ENCODE measurements at places on chromosomes 3 and 15.

DNA sequence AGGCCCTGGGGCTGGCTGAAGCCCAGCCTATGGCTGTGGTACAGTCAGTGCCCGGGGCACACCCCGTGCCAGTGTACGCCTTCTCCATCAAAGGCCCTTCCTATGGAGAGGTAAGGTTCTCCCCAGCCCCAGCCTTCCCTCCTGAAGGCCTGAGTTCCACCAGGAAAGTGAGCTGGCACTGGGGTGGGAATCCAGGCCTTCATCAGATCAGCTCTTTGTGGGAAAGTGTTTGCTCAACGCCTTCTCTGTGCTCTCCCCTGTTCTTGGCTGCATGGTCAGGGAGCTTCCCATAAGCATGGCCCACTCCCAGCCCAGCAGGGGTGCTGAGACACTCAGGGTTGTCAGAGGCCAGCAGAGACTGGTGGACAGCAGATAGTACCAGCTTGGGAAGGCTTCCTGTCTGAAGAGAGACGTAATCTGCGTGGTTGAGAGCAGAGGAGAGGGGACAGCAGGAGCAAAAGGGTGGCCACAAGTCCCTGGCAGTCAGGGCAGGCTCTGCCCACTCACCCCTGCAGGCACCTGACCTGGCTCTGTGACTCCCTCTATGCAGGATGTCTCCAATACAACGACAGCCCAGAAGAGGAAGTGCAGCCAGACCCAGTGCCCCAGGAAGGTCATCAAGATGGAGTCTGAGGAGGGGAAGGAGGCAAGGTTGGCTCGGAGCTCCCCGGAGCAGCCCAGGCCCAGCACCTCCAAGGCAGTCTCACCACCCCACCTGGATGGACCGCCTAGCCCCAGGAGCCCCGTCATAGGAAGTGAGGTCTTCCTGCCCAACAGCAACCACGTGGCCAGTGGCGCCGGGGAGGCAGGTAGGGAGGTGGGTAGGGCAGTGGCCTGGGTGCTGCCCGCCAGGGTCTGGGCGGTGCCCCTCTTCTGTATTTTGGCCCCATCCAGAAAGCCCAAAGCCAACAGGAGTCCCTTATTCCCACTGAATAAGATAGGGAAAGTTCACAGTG, 38.4 kb downstream of the PML start:
- DNase-seq = no peak

DNA sequence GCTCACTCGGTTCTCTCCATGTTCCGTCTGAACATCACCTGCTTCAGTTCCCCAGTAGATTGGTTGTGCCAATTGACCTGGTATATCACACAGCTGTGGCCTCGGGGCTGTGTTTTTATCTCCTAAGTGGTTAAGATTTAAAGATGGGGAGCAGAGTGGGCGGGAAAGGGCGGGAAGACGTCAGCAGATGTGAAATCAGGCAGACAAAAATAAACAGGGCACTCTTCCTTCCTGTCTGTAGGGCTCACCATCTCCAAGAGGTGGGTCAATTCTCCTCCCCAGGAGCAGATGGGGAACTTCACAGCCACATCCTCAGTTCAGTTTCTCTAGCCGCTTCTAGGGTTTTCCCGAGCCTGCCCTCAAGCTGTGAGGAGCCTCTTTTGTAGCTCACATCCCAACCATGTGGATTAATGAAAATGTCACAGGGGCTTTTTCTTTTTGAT, 26.8 kb upstream of the LIMD1 start:
- no peak for DNase-seq

GRCh38 chr3:127182848-127183714, 9.8 kb upstream of the PRR23E start:
- DNase-seq = no peak

- no peak for DNase-seq
These were observed 104.0 kb upstream of the ATP10A start for GRCh38 chr15:25967116-25967515.

DNA sequence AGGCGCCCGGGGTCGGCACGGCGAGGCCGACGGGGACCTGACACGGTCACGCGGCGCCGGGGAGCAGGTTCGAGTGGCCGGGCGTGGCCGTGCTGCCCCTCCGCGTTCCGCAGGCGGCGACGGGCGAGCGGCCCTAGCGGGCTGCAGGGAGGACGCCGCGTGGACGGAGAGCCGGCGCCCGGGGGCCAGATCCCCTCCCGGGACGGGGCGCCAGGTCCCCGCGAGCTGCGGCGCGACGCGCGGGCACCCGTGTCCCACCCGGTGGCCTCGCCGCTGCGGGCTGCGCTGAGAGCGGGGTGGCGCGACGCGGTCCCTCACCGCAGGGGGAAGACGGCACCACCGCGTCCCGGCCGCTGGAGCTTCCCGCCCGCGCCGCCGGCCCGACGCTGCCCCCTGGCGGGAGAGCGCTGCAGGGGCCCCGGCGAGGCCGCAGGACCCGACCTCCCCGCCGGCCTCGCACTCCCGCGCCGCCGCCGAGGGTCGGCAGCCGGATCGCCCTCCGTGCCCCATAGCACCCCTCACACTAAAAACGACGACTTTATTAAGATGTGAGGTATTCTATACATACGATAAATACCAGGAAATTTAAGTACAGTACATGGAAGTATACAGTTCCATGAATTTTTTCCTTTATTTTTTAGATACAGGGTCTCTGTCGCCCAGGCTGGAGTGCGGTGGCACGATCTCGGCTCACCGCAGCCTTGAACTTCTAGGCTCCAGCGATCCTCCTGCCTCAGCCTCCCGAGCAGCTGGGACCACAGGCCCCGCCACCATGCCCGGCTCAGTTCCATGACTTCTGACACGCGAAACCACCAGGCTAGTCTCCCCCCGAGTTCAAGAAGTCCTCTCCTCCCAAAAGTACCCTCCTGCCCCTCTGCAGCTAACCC, 1.3 kb upstream of the PIGZ start:
- DNase-seq = peak; percentile 93

DNA sequence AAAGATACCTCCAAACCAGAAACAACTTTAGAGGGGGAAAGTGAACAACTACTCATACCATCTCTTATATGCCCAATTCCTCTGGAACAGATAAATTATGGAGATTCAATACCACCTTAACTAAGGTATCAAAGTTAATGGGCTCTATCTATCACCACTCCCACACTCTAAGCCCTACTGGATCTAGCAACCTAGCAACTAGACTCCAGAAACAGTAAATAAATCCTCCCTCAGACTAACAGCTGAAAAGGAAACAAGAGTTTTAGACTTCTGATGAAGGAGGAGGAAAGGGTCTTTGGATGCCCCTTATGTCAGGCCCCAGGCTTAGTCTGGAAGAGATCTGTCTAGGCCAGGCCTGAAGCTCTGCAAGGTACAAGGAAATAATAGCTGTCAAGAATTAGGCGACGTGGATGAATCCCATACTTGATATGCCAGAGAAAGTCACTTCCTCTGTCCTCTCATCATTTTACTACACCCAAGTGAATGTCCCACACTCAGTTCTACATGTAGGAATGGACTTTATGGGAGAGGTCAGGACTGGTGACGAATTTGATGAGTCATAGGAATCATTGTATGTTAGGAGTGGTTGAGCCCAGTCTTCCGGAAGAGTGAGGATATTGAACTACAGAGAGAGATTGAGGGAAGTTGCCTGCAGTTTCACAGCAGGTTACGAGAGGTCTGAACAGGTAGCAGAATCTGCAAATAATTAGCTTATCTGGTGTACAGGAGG, 113.8 kb downstream of the AKAP13 start:
- peak; percentile 62 for DNase-seq

- no peak for DNase-seq
These were observed 63.3 kb downstream of the LEO1 start for GRCh38 chr15:51908316-51908715.

GRCh38 chr3:121750087-121750415, 510 bp upstream of the GOLGB1 start:
- no peak for DNase-seq

GRCh38 chr3:49199239-49199899, 28.0 kb downstream of the KLHDC8B start:
- DNase-seq = peak; percentile 94

DNA sequence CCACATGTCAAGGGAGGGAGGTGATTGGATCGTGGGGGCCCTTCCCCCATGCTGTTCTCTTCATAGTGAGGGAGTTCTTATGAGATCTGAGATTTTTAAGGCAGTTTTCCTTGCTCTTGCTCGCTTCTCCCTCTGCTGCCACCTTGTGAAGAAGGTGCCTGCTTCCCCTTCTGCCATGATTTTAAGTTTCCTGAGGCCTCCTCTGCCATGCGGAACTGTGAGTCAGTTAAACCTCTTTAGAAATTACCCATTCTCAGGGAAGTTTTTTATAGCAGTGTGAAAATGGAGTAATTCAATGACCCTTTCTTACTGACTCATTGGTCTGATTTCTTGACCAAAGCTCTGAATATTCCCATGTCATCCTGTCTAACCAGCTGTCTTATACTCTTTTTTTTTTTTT, 484.4 kb upstream of the TPRG1 start:
- DNase-seq = no peak

GRCh38 chr15:92391640-92392039, 2.0 kb upstream of the ST8SIA2 start:
- no peak for DNase-seq

- DNase-seq = no peak
These were observed 76.2 kb downstream of the ATP1B3 start for GRCh38 chr3:141952611-141953010.

- no peak for DNase-seq
These were observed 198.6 kb upstream of the IL12A start for GRCh38 chr3:159789742-159790635.

DNA sequence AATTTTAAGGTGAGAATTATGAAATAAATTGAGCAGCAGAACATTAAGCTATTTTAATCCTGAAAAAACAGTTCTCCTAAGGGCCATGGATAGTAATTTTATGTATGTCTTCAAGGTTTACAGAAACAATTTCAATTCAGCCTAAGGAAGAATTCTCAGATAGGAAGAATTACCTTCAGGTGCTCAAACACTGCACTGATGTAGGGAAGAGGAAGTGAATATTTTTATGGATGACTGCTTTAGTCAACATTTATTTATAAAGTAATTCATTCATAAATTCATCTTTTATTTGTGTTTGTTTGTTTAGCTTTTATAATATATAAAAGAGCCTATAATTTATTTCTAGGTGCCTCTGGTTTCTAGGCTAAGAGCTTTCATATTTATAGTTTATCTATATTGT, 620.7 kb downstream of the NAALADL2 start:
- DNase-seq = no peak

DNA sequence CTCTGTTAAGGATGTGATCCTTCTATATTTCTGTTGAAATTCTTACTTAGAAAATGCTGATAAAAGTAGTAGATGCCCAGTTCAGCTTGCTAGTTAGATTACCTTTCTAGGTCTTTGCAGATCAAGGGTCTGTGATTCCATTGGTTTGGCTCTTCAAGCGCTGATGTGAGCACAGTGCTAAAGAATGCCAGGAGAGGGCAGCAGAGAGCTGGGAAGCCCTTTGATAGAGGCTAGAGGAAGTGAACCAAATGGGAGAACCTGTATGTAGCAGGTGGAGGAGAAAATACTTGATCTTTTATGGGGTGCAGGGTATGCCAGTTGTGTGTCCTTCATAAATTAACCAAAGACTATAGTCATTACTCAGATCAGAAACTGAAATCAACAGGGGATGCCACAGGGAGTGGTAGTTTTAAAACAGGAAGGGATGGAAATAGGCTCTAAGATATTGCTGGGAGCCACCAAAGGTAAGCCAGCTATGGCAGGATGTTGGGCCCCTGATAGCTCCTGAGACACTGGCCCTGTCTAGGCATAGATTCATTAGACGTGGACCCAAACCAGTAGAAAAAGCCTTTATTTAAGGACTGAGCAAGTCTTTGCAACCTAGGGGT, 677.4 kb downstream of the SQOR start:
- peak; percentile 35 for DNase-seq

GRCh38 chr15:74793135-74794028, 11.5 kb downstream of the CSK start:
- no peak for DNase-seq

DNA sequence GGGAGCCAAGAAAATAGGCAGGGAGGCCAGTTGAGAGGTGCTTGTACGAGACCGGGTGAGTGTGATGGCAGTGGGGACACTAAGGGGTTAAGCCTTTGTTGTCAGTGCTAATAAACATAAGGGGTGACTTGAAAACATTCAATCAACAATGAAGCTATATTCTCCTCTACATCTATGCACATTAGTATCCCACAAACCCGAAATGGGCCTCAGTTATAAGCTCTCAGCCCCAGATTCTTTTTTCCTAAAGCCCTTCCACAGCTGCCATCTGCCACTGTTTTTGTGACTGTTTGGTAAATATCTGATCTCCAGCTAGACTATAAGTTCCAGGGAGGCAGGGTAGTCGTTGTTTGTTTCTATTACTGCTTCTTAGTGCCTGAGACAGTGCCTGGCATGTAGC, 118.2 kb downstream of the CADPS start:
- DNase-seq = no peak

GRCh38 chr15:27762471-27762870, 336.6 kb downstream of the OCA2 start:
- no peak for DNase-seq

DNA sequence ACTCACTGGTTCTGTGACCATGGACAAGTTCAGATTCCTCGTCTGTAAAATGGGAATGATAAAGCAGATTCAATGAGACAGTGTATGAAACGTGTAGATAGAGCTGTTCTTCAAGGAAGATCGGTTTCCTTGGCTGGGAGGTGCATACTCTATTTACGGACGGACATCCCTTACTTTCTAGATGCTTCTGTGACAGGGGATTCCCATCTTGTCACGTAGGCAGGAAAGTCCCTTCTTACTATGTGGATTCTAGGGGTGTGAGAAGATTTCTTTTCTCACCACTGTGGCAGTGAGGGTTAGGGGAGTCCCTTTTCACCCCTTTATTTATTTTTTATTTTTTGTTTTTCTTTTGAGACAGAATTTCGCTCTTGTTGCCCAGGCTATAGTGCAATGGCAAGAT, 180.9 kb upstream of the TBL1XR1 start:
- no peak for DNase-seq

GRCh38 chr3:187292181-187292580, 644 bp upstream of the MASP1 start:
- no peak for DNase-seq

GRCh38 chr3:56415652-56416051, 52.6 kb downstream of the ERC2 start:
- DNase-seq = no peak

- no peak for DNase-seq
These were observed 46.7 kb downstream of the CASR start for GRCh38 chr3:122230174-122230573.

GRCh38 chr3:141644931-141645330, 93.2 kb upstream of the RNF7 start:
- DNase-seq = peak; percentile 61

- DNase-seq = no peak
These were observed 915 bp upstream of the KCTD6 start for GRCh38 chr3:58490860-58491501.

Measured in AG08396 (cell line).